ENCODE measurements at places on chromosomes 3 and 15.

GRCh38 chr3:130967281-130967680, 59.3 kb downstream of the ASTE1 start:
- DNase-seq = no peak

GRCh38 chr3:127985655-127986225, 66.5 kb upstream of the SEC61A1 start:
- DNase-seq = no peak

GRCh38 chr3:23219117-23219516, 16.0 kb downstream of the UBE2E2 start:
- no peak for DNase-seq

GRCh38 chr15:52288051-52288942, 7.3 kb downstream of the MYO5C start:
- DNase-seq = peak; percentile 33

DNA sequence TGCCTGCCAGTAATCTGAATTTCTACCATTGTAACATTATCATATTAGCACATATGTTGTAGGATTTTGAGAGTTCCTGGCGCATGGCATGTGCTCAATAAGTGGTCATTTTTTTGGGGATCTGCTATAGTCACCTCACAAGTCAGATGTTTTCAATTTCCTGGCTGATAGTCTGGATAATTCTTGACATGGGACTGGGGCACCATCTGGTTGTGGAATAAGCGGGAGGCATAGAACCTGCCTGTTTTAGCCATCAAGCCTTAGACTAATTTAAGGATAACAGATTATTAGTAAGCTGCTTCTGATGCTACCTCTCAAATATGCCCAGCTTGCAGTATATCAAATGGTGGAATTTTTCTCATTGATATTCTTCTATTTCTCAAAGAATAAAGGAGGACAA, 39.1 kb downstream of the GASK1A start:
- DNase-seq = no peak

DNA sequence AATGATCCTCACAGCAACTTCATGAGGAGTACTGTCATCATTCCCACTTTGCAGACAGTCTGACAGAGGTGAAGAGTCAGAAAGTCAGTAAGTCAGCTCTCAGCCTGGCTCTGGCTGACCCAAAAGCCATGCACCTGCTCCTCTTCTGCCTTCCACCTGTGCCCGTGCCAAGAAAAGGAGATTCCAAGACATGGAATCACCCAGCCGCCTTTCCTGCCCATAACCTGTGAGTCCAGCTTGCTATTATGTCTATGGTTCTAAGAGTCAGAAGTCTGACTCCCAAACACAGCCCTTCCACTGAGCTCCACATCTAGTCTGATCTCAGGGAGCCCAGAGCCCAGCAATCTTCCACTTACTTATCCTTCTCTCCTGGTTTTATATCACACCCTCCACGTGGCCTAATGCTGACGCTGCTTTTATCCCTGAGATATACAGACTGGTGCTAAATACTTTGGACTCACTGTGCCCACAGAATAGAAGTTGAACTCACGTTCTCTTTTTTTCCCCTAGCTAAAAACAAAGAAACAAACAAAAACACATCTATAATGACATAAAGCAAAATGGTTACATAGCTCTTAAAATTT, 66.0 kb downstream of the PLD1 start:
- DNase-seq = no peak

DNA sequence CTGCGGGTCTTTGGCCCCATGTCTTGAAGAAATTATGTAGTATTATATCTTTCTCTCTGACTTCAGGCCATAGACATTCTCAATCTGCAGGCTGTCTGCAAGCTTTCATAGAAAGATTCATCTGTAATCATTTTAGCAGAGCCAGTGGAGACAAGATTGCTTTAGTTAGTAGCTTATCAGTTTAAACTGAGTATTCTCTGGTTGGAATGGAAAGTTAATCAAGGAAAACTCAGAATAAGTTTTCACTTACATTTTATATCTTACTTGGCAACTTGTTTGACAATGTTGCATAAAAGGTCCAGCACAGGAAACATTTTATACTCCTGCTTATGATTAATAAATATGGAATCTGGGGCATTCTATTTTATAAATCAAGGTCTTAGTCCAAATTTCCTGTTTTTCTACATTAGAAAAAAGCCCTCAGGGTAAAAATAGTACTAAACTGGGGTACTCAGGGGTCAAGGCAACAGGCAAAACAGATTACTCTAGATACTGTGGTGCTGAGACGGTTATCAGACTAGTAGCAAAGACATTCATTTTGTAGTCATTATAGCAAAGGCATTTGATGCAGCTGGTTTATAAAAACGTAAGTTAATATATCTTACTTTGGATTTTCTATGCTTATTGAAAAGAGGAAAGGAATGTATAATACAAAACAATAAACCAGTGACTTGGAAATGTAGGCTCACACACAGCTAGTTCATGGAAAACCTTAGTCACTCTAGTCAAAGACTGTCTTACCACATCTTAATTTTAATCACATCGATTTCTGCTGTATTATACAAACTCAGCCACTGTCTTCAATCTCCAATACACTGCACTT, 45.2 kb upstream of the FILIP1L start:
- no peak for DNase-seq

GRCh38 chr3:52834871-52835501, at the start of gene MUSTN1:
TSS of gene MUSTN1 (minus strand) at chr3:52835019. CDS start at chr3:52834948, 71 bp downstream.
- no peak for DNase-seq
